Activated T-cell treated with anti-CD3 and anti-CD28 coated beads, Interleukin-2, amount 50 U/mL, for 24 hours (primary cell): ENCODE measurements at places on chromosomes 4 and X.

DNA sequence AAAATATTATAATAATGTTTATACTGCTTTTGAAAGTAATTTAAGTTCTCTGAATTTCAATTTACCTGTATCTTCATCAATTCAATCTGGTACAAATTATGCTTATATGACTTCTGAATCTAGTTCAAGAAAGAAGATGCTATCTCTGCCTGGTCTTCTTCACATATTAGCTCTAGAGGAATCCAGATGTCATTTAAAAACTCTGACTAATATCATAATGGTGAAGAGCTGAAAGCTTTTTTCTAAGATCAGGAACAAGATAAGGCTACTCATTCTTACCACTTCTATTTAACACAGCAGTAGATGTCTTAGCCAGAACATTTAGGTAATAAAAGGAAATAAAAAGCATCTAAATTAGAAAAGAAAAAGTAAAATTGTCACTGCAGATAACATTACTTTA is 636.1 kb downstream of the ARAP2 start:
- H3K36me3 ChIP-seq: no peaks in the 10 kb centered on the region
- no peaks in the 10 kb centered on the region for H3K4me1 ChIP-seq
- no peak for DNase-seq
- H3K27me3 ChIP-seq: no peaks in the 10 kb centered on the region
- no peak overlapping the region for H3K4me3 ChIP-seq

DNA sequence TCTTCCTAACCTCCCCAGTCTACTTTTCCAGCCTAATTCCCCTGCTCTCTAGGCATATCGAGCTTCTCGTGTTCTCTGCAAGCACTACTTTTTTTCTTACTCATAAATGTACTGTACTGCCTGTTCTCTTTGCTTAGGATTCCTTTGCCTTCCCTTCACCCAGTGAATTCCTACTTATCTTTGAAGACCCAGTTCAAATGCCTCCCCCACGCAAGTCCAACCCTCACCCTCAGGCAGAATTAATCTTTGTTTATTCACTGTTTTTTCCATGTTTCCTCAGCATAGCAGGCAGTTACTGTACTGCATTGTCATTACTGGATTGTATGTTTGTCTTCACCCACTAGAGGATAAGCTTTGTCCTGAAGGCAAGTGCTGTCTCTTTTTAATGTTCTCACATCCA is 287.7 kb downstream of the BMPR1B start:
- H3K4me3 ChIP-seq: no peak overlapping the region

- H3K4me1 ChIP-seq: peaks cover 78% of the 10 kb centered on the region
- peak overlapping the region; percentile 31 for H3K4me3 ChIP-seq
- no peaks in the 10 kb centered on the region for H3K27me3 ChIP-seq
These were observed 97.1 kb downstream of the NFKB1 start for GRCh38 chr4:102598086-102598761.

DNA sequence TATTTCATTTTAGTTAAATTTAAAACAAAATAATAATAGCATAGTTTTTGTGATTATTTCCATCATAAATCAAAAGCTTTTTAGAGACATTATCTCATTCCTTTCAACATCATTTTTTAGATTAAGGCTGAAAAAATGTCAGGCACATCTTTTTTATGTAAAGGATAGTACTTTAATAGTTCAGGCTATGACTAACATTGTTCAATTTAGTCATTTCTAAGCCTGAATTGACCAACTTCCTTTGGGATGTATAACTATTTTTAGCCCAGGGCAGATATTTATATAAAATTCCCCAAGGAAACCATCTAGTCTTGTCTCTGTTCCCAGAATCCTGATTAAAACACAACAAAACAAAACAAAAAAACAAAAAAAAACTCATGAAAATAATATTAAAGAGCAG is 145.6 kb upstream of the PCDH18 start:
- H3K27me3 ChIP-seq: no peaks in the 10 kb centered on the region
- H3K4me3 ChIP-seq: no peak overlapping the region
- no peak overlapping the region for H3K27ac ChIP-seq
- no peaks in the 10 kb centered on the region for H3K4me1 ChIP-seq
- no peaks in the 10 kb centered on the region for H3K36me3 ChIP-seq

- H3K27me3 ChIP-seq: no peaks in the 10 kb centered on the region
- no peaks in the 10 kb centered on the region for H3K4me1 ChIP-seq
- H3K36me3 ChIP-seq: no peaks in the 10 kb centered on the region
- no peak for DNase-seq
- no peak overlapping the region for H3K4me3 ChIP-seq
- no peak overlapping the region for H3K27ac ChIP-seq
These were observed 1041.6 kb upstream of the PRKX start for GRCh38 chrX:4754878-4755604.

DNA sequence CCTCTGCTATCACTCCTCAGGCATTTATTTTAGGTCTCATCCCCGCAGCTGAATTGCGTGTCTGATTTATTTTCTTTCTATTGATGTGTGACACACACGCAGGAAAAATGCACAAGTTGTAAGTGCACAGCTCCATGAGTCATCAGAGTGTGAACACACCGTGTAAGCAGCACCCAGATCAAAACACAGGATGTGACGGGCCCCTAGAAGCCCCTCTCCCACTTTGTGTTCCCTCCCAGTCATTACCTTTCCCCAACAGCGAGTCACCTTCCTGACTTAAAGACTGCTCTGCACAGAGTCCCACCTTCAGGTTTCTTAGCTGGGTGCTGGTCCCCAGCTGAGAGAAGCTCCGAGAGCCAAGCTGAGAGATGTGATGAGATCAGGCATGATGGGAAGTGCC is 436.7 kb downstream of the MID1IP1 start:
- no peak overlapping the region for H3K27ac ChIP-seq
- no peak for DNase-seq
- peaks cover 32% of the 10 kb centered on the region for H3K4me1 ChIP-seq
- H3K36me3 ChIP-seq: no peaks in the 10 kb centered on the region
- peaks cover 41% of the 10 kb centered on the region for H3K27me3 ChIP-seq
- no peak overlapping the region for H3K4me3 ChIP-seq

DNA sequence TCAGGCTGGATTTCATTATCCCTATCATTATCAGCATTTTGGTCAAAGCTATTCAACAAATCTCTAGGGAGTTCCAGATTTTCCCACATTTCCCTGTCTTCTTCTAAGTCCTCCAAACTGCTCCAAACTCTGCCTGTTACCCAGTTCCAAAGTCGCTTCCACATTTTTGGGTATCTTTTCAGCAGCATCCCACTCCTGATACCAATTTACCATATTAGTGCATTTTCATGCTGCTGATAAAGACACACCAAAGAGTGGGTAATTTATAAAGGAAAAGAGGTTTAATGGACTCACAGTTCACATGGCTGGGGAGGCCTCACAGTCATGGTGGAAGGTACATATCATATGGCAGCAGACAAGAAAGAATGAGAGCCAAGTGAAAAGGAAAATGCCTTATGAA is 132.8 kb upstream of the SLC7A11 start:
- no peaks in the 10 kb centered on the region for H3K36me3 ChIP-seq
- H3K4me3 ChIP-seq: no peak overlapping the region
- DNase-seq: no peak
- H3K4me1 ChIP-seq: no peaks in the 10 kb centered on the region

- H3K36me3 ChIP-seq: peaks cover 2% of the 10 kb centered on the region
- no peak for DNase-seq
- H3K4me1 ChIP-seq: peaks cover 34% of the 10 kb centered on the region
- H3K27me3 ChIP-seq: no peaks in the 10 kb centered on the region
- H3K27ac ChIP-seq: no peak overlapping the region
- no peak overlapping the region for H3K4me3 ChIP-seq
These were observed 410.4 kb downstream of the INPP4B start for GRCh38 chr4:142435599-142436235.

GRCh38 chr4:77079281-77079680 is 3.5 kb upstream of the CCNI start:
- no peak for DNase-seq
- H3K4me3 ChIP-seq: no peak overlapping the region
- peaks cover 41% of the 10 kb centered on the region for H3K4me1 ChIP-seq
- H3K36me3 ChIP-seq: peaks cover 10% of the 10 kb centered on the region
- no peaks in the 10 kb centered on the region for H3K27me3 ChIP-seq

DNA sequence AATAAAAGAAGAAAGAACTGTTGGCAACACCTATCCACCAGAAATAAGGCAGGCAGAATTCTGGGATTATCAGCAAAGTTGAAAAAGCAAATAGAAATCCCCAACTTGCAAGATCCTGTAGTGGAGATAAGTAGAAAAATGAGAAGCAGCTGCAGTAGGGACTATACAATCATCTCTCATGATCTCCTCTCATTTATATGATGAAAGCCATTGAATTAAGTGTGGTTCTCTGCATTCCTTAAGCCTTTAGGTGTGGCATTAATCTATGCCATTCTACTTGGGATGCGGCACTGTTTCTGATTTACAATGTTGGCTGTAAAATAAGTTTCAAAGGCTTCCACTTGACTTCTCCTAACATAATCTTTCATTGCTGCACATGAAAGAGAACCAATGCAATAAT is 869.8 kb downstream of the TRAM1L1 start:
- DNase-seq: no peak
- H3K36me3 ChIP-seq: no peaks in the 10 kb centered on the region
- H3K27ac ChIP-seq: no peak overlapping the region
- no peak overlapping the region for H3K4me3 ChIP-seq
- no peaks in the 10 kb centered on the region for H3K27me3 ChIP-seq
- no peaks in the 10 kb centered on the region for H3K4me1 ChIP-seq

DNA sequence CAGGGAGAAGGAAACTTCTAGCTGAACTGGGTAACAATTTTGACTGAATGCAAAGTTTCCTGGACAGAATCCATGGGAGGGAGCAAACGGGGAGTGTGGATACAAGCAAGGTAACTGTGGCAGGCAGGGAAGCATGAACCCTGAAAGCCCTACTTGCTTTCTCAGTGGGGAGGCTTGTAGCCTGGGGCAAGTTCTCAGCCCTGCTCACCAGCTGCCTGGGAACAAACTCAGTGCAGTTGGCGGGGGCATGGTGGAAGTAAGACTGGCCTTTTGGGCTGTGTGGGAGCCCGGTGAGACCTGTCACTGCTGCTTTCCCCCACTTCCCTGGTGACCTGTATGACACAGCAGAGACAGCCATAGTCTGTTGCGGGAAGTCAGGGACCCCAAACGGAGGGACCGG is 14.0 kb upstream of the TEX13B start:
- H3K36me3 ChIP-seq: no peaks in the 10 kb centered on the region
- H3K27ac ChIP-seq: no peak overlapping the region
- H3K27me3 ChIP-seq: peaks cover 57% of the 10 kb centered on the region
- no peaks in the 10 kb centered on the region for H3K4me1 ChIP-seq
- H3K4me3 ChIP-seq: no peak overlapping the region
- DNase-seq: no peak

DNA sequence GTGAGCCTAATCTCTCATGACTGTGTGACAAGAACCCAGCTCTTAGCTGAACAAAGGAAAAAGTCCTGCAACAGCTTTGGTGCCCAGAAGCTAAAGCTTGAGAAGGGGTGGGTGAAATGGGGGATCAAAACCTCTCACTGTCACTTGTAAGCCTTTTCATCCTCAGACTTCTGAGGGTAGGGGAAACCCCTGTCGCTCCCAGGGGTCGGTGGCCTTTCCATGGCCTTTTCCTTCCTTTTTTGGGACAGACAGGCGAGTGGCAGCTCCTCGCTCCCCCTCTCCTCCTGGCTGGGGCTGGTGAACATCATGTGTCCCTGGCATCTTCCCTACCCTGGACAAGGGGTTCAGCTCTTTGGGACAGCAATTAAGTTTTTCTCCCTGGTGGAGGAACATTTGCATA is 78.2 kb downstream of the FAM47A start:
- H3K36me3 ChIP-seq: no peaks in the 10 kb centered on the region
- no peak overlapping the region for H3K27ac ChIP-seq
- DNase-seq: no peak
- peaks cover 4% of the 10 kb centered on the region for H3K27me3 ChIP-seq

GRCh38 chrX:22748093-22748999 is 251.4 kb upstream of the DDX53 start:
- peak; percentile 45 for DNase-seq
- no peaks in the 10 kb centered on the region for H3K36me3 ChIP-seq
- H3K4me3 ChIP-seq: no peak overlapping the region
- H3K27me3 ChIP-seq: peaks cover 29% of the 10 kb centered on the region

DNA sequence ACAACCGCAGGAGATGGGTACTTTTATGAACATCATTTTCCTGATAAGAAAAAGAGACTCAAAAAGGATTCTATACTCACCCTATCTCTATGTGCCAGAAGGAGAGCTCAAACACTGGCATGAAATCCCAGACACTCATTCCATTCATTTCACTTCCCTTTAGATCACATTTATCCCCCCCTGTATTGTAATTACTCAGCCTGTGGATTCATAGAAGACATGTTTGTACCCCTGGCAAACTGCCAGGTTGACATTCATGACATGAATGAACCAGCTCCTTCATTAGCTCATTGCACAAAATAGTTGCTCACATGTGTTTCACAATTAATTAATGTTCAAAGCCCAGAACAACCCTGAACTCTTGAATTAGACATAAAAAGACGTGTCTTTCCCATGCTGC is 4.9 kb downstream of the SMR3A start:
- no peaks in the 10 kb centered on the region for H3K4me1 ChIP-seq
- H3K27ac ChIP-seq: no peak overlapping the region
- H3K36me3 ChIP-seq: no peaks in the 10 kb centered on the region
- DNase-seq: no peak

- H3K36me3 ChIP-seq: no peaks in the 10 kb centered on the region
- no peak for DNase-seq
- H3K27me3 ChIP-seq: peaks cover 34% of the 10 kb centered on the region
- H3K4me3 ChIP-seq: no peak overlapping the region
- no peaks in the 10 kb centered on the region for H3K4me1 ChIP-seq
These were observed 212.3 kb upstream of the RPS6KA3 start for GRCh38 chrX:20479048-20479447.
